Brain (organoid and tissue), 16 donors: ENCODE measurements at places on chromosomes 16 and 17.

DNA sequence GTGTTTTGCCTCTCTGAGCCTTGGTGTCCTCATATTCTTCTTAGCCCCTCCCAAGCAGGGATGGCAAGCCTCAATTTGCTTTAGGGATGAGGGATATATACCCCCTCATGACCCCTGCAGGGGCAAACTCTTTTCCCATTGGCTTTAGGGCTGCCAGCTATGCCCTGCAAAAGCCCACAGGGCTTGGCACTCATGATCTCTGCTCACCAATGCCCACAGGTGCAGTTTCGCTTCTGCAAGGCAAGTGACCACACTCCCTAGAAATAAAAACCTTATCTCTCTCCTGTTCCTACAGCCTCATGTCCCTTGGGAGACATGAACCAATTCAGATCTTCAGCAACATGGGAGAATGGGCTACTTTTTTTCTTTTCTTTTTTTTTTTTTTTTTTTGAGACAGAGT lies 8.8 kb downstream of the BEAN1 start:
- DNase-seq, result no peak

DNA sequence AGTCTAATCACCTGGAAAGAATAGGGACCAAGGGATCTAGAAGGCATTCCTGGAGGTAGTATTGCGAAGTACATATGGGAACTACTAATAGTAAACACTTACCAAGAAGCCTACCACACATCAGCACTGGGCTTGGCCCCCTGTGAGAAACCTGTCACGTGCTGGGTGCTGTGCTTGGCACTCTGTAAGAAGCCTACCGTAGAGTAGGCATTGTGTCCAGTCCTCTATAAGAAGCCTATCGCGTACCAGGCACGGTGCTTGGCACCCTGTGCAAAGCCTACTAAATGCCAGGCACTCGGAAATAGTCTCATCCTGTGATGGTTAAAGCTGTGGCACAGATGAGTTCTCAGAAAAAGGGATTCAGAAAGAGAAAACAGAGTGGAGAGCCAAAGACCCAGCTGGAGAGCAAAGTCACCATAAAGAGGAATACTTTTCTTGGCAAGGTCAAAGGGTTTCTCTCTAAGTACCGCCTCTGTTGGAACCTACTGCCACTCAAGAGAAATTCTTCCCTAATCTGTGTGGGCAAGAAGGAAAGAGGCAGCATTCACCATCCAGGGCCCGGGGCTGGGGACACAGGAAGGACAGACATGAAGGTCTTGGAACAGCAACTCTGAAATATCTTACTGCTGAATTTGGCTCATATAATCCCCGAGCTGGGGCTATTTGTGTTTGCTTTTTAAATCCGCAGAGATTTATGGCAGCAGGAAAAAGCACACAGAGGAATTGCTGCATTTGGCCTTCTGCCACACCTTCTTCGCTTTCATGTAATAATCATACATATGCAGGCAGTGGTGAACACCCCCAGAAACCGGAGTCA lies 81.8 kb downstream of the VAT1L start:
- peak; percentile 53 for DNase-seq

DNA sequence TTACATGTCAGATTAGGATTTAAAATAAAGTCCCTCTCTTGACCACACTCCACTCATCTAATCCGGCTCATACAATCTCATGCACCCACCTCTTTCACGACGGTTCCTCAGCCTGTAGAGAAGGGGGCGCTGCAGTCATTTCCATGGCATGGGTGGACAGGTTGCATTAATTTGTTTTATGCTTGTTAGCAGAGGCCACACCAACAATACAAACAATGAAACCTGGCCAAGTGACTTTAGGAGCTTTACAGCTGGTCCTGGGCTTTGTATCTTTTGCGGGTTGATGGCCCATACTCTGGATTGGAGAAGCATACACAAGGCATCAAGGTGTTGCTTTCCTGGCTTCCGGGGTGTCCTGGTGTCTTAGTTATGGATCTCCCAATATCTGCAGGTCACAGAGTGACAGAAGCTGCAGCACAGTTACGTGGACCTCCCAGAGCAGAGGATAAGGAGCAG lies 9.7 kb upstream of the SNF8 start:
- DNase-seq, result no peak

GRCh38 chr16:89019511-89019910 lies 42.5 kb upstream of the CBFA2T3 start:
- no peak for DNase-seq

DNA sequence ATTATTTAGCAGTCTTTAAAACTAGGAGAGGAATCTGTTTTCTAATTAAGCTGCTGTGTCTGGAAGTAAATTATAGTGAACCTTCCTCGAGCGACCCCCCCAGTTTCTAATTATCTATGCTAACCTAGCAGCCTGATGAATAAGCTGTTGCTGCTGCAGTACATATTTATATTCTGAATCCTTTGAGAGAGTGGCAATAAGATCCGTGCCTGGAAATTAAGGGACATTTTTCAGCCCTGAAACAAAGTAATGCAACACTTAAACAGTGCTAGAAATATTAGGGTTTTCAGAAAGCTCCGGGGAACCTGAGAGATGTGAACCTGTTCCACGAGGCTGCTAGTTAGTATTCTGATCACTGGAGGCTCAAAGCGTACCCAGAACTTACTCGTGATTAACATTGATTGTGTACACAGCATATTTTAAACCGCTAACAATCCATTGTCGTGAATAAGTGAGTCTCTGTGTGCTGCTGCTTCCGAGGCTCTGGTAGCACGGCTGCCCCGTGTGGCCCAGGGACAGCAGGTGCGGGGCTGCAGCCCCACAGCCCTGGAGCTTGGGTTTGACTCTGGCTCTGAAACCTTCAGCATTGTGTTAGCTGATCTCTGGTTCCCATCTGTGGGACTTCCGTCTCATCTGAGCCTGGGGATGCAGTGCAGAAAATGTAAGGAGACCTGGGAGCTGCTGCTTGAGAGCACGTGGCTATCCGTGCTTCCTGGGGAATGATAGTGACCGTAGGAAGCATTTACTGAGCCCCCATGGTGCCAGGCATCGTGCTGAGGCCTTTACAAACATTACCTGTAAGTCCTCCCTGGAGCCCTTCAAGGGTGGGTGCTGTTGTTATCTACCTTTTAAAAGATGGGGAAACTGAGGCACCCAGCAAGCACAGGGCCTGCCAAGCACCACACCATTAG lies 190.9 kb upstream of the CHMP6 start:
- peak; percentile 48 for DNase-seq

DNA sequence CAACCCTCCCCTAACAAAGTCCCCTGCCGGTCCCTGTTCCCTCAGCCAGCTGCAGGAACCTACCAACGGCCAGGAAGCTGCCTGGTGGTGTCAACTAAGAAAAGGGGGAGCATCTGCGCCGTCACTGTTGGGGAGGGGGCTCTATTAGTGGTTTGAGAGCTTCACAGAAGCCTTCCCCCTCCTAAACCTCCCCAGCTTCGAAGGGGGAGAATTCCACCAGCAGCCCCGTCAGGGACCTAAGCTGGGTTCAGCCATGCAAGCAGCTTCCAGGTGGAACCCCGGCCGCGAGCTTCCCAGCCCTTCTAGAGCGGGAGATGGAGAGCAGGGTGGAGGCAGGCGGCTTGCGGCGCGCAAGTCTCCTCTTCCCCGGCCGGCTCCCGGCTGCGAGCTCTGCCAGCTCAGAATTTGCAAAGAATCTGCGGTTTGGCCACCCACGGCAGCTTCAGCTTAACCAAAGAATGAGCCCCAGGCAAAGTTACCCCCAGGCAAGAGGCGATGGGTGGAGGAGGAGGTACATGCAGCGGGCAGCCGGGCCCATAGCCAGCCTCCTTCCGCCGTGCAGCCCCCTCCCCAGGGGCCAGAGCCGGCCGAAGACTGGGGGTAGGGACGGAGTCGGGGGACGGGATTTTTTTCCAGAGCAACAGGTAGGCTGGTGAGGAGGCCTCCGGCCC lies 33.7 kb downstream of the DDX19A start:
- DNase-seq, result peak; percentile 63

GRCh38 chr17:76643553-76644148 lies at the start of gene ST6GALNAC1:
TSS of gene ST6GALNAC1 (minus strand) at chr17:76643757. CDS start at chr17:76643638, 119 bp downstream.
- DNase-seq, result no peak

GRCh38 chr17:38717139-38717745 lies 12.2 kb downstream of the MLLT6 start:
- no peak for DNase-seq

GRCh38 chr16:52721331-52721730 lies 174.4 kb upstream of the TOX3 start:
- DNase-seq, result no peak

- DNase-seq, result no peak
Measured at GRCh38 chr16:72934636-72935403, 113.1 kb downstream of the ZFHX3 start.

DNA sequence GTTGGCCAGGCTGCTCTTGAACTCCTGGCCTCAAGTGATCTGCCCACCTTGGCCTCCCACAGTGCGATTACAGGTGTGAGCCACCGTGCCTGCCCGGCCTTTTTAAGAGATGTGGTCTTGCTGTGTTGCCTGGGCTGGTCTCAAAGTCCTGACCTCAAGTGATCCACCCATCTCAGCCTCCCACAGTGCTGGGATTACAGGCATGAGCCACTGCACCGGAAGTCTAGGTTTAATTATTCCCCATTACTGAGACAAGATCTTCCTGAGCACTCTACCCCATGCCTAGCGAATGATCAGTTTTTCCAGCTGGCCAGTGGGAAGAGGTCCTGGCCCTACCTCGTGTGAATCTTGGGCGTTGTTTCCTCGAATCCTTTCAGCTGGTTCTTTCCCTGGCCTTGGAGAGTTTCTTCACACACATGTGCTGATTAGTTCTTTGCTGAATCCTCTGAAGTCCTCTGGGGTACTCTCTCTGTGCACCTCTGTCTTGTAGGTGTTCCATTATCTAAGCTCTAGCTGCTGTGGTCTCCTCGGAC lies 18.9 kb downstream of the C16orf54 start:
- DNase-seq, result no peak

- no peak for DNase-seq
Measured at GRCh38 chr16:31181102-31181830, 1.3 kb downstream of the FUS start.

GRCh38 chr17:48134912-48135480 lies 27.4 kb downstream of the SNX11 start:
- DNase-seq, result no peak
